HS-27A (cell line): ENCODE measurements at places on chromosomes 2 and 18.
A peak's percentile ranks its signal among the peaks of the same experiment; 100 is the strongest.

DNA sequence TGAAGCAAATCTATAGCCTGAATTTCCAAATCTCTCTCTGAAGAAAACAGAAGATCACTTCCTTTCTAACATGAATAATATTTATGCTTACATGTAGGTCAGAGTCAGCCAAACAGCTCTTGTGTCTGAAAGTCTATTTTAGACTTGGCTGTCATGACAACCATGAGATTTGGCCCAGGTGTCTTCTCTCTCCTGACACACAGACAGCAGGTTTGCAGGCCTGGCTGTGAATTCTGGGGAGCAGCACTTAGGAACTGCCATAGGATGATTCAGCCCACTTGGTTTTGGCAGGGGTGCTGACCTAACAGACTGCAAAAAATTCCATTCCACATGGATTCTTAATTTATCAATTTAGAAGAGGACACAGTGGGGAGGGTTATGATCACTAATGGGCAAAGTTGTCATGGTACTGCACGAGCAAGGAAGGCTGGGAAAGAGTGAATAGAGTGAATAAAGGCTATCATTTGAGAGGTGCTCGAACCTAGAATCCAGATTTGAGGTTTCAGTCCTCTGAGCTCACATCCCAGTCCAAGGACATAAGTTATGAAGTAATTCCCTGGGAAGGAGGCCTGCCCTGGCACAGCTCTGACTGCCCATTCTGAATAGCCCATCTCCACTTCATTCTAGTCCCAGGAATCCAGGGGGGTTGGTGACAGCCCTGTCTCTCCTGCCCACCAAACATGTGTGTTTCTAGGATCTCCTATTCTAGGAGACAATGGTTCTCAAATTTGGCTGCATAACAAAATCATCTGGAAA, 453.9 kb upstream of the TRIB2 start:
- no peak for DNase-seq

DNA sequence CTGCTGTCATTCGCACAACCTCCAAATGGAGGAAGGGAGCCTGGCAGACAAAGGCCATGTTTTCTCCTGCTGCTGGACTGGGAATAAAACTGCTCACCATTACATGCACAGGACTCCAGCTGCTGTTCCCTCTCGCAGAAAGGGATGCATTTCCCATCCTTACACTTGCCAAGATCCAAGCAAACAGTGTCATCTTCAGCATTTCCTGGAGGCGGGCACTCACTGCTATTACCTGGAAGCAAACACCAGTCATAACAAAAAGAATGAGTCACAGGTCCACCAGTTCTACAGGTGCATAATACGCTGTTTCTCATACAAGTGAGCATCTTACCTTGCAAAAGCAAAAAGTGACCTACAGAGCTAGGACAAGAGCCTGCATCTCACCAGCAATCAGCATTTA, 22.7 kb downstream of the IAH1 start:
- no peak for DNase-seq

DNA sequence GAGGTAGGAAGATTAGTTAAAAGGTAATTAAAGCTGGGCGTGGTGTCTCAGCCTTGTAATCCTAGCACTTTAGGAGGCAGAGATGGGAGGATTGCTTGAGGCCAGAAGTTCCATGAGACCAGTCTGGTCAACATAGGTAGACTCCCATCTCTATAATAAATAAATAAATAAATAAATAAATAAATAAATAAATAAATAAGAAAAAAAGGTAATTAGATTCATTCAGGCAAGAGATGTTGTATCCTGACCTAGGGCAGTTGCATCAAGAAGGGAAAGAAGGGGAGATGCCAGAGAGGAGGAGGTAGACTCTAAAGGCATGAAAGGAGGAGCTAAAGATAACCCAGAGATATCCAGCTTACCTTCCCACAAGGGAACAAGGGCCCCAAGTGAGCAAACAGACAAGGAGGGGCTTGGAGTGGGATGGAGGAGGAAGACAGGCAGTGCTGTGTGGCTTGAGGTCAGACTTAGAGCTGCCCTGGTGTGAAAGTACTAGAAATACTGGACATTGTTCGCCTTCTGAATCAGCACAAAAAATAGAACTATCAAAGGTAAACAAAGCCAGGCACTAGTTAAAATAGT, 7.4 kb upstream of the RAB1A start:
- DNase-seq = no peak

GRCh38 chr2:1503471-1504310, 90.4 kb downstream of the TPO start:
- no peak for DNase-seq

GRCh38 chr2:202135091-202135874, 62.2 kb downstream of the KIAA2012 start:
- peak; percentile 66 for DNase-seq

- DNase-seq = no peak
Measured at GRCh38 chr2:225894236-225894980, 494.9 kb downstream of the NYAP2 start.

DNA sequence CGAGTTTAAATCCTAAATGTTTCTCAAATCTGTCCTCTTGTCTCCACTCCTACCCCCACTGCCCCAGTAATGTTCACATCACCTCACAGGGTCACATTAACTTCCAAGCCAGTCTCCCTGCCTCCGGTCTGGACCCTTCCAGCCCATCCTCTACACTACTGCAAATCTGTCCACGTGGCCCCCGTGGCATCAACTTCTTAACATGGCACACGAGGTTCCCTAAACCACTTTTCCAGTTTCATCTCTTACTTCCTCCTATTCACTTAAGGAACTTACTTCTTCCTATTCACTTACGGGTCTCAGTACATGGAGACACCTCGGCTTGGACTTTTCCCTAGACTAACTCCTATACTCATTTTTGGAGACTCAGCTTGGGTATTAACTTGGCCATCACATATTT, 27.0 kb downstream of the MRPL33 start:
- no peak for DNase-seq

DNA sequence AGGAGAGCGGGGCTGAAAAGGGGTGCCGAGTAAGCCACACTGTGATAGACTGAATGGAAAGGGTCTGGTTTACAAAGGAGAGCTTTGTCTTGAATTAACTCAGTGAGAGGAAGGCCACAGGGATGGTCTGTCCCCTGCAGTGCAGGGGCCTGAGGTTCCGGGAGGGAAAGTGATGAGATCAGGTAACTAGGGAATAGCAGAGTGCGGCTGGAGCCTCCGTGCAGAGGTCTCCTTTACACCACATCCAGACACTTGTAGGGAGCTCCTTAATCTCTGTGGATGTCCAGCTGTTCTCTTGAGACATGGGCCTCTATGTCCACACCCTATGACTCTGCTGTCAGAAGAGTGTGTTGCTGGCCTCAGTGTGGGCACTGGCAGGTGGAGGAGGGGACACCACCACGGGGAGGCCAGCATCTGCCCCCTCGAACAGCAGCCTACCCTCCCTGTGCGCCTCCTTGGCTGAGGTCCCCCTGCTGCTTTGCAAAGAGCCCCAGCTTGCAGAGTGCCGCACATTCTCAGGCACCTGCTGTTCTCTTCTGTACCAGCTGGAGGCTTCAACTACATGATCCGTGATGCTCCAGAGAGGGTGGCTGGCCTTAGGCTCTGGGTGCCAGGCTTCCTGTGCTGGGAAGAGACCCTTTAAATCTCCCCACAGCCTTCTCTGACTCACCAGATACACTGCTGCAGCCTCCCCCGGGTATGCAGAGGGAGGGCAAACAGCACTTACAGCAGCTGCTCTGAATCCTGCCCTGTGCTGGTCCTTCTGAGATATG, 25.9 kb downstream of the ENOSF1 start:
- no peak for DNase-seq

GRCh38 chr2:34547900-34548299, 948.8 kb upstream of the FAM98A start:
- DNase-seq = no peak

- no peak for DNase-seq
Measured at GRCh38 chr2:145421841-145422240, 901.9 kb upstream of the ZEB2 start.

DNA sequence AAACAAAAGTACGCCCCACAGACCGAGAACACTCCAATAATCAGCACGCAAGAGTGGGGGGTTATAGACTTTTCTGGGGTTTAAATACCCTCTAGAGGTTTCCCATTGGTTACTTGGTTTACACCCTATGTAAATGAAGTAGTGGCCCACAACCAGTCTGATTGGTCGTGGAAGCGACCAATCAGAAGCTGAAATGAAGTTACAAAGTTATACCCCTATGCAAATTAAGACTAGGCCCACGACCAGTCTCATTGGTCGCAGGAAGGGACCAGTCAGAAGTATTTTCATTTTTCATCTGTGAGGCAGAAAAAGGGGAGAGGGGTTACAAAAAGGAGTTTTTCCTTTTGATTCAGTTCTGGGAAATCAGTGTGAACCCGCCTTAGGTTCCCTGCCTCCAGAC, 55.3 kb upstream of the YWHAQ start:
- DNase-seq = no peak

GRCh38 chr2:20061476-20061875, 10.0 kb upstream of the LAPTM4A start:
- DNase-seq = no peak

- no peak for DNase-seq
Measured at GRCh38 chr2:196473617-196474016, 165.9 kb upstream of the CCDC150 start.

GRCh38 chr2:54673501-54673998, 49.9 kb upstream of the EML6 start:
- no peak for DNase-seq

DNA sequence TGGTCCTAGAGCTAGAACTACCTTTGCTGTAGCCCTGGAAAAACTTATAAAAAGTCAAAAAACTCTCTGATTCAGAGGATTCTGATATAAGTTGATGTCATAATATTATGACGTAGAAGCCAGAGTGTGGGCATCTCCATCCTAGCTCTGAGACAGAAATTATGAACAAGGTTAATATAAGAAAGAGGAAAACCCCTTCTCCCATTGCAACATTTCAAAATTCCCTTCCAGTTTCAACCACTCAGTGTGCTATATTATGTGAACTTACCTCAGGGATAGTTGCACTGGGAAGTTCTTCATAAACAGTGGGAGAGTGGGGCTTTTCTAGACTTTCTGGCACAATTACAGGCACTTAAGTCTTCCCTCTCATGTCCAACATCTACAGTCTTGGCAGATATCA, 171.6 kb downstream of the PIK3C3 start:
- DNase-seq = no peak

DNA sequence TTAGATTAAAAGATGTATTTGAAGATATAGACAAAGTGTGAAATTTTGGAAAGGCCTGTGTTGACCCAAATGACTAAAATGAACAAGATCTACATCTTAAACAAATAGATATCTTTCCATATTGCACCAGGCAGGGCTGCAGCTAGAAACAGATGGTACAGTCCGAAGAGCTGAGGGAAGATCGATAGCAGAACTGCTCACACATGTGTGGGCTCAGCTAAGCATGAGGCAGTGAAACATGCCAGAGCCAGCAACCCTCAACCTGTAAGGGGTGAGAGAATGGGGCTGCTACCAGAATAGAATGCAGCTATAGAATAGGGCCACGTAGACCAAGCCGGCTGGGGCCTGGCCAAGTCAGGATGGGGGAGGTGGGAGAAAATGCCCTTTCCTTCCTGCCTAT, 87.8 kb downstream of the SLC5A7 start:
- DNase-seq = no peak

- no peak for DNase-seq
Measured at GRCh38 chr2:152454960-152455359, 120.0 kb downstream of the FMNL2 start.

DNA sequence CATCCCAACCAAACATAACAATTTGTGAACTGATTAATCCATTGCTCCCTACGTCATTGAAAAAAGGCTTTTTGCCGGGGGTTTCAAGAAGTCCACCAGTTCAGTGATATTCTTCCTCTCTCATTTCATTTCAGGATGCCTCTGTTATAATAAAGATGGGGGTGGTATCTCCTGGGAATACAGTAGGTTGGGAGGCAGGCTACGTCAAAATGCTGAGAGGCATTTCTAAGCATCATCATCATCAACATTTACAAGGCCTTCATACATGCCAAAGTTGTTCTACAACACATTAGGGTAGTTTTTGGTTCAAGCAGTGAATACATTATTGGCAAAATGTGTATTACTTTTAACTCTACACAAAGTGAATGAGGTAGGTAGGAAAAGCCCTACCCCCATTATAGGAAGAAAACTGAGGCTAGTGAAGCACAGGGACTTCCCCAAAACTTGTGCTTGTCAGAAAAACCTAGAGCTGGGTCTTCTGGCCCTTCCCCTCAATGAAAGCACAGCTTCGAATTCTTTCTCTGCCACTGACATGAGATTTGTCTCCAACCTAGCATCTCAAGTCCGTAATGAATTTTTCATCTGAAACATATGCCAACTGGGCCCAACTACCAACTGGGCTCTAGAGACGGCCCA, 11.3 kb downstream of the OSR1 start:
- DNase-seq = no peak

DNA sequence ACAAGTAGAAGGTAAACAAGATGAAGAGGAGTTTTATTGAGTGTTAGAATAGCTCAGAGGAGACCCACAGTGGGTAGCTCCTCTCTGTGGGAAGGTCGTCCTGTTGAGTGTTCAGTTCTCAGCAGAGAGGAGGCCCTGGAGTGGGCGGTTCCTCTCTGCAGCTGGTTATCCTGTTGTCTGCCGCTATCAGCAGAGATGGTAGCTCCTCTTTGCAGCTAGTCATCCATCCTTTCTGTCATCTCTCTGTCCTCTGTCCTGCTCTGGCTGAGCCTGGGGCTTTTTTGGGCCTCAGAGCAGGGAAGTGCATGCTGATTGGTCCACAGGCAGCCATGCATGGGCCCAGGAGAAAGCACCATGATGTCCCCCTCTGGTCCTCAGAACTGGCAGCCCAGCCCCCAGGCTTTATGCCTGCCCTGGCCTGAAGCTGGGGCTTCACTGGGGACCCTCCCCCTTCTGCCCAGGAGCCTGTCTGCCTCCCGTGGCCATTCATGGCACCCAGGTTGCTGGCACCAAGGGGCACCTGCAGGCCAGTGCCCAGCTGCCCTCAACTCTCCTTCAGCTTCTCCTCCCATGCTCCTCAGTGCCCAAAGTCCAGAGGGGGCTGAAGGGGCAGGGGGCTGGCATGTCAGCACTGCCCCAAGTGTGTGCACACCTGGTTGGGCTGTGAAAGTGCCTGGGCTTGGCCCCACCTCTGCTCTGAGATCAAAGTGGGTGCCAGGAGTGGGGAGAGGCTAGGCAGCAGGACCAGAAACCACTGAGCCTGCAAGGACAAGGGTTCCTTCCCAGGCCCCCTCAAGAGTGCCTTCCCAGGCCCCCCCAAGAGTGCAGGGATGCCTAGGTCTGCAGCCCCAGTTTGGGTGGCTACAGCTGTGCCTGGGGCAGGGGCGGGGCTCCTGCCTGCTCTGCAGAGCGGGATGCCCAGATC, 98.7 kb downstream of the TWIST2 start:
- no peak for DNase-seq

GRCh38 chr2:185835974-185836373, 97.4 kb downstream of the FSIP2 start:
- DNase-seq = no peak

- DNase-seq = no peak
Measured at GRCh38 chr2:85690932-85691331, 3.2 kb upstream of the GNLY start.

GRCh38 chr2:133025004-133025403, 355.0 kb upstream of the LYPD1 start:
- DNase-seq = no peak

- no peak for DNase-seq
Measured at GRCh38 chr2:191362841-191363240, 117.6 kb downstream of the MYO1B start.

- no peak for DNase-seq
Measured at GRCh38 chr2:74205596-74205995, 7.2 kb downstream of the MTHFD2 start.

GRCh38 chr2:154264024-154264423, 392.3 kb downstream of the GALNT13 start:
- DNase-seq = no peak
